NCI-H187 treated with DMSO at 0.1 percent for 48 hours (cell line): ENCODE measurements at places on chromosomes 7 and 10.

DNA sequence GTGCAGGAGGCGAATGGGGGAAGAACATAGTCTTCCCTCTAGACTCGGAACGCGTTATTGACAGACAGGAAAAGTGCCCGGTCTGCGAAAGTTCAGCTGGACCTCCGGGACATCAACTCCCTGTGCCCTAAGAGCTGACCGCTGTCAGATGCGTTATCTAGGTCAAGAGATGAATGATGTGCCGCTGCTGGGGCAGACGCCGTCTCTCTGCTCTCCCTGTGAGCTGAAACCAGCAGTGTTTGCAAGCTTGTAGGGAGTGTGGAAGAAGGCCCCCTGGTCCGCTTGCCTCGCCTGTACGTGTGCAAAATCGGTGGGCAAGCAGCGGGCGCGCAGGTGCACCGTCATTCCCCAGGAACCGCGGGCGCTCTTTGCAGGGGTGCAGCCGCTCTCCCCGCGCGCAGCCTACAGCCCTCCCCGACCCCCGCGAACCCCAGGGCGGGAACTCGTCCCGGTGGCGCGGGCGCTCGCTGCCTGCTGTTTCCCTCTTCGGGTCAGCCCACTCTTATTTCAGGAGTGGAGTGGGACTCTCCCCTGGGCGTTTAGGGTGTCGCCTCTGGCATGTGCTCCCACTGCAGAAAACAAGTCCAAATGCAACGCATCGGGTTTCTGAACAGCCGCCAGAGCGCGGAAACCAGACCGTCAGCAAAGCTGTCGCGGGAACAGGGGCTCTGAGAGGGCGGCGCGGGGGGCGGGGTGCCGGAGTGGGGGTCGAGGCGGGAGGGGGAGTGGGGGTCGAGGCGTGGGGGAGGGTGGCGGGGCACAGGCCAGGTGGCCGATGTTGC lies 1.8 kb upstream of the PFKFB3 start:
- no peak for DNase-seq

GRCh38 chr10:82558014-82558607 lies 683.1 kb downstream of the NRG3 start:
- DNase-seq, result no peak

GRCh38 chr7:148811892-148812291 lies 72.2 kb downstream of the EZH2 start:
- no peak for DNase-seq

DNA sequence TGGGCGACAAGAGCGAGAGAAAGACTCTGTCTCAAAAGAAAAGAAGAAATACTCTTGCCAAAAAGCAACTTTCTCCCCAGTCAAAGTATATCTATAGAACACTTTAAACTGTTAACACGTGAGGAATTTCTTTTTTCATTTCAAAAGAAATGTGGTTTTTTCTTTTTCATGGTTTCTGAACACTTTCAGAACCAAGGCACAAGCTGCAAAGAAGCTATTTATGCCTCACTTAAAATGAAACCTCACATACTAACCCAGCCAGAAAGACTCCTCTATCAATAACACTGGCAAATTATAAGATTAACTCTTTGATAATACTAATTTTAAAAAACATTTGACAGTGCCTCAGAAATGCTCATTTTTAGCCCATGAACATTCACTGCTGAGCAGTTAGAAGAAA lies 20.9 kb downstream of the TBX20 start:
- DNase-seq, result no peak

DNA sequence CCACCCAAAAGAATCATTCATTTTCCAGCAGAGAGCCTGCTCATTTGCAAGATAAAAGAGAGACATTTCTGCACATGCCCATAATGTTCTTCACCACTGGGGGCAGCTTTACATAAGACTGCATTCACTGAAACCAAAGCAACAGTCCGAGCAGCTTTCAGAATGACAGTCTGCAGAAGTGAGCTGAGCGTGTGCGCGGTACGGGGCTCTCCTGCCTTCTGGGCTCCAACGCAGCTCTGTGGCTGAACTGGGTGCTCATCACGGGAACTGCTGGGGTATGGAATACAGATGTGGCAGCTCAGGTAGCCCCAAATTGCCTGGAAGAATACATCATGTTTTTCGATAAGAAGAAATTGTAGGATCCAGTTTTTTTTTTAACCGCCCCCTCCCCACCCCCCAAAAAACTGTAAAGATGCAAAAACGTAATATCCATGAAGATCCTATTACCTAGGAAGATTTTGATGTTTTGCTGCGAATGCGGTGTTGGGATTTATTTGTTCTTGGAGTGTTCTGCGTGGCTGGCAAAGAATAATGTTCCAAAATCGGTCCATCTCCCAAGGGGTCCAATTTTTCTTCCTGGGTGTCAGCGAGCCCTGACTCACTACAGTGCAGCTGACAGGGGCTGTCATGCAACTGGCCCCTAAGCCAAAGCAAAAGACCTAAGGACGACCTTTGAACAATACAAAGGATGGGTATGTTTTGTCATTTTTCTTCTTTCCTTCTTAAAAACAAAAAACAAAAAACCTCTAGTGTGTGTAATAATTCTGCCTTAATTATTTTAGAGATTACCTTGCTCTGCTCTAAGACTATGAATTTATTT lies at the start of gene LRRTM3:
LRRTM3 (plus strand) TSS at position 141 of the 820 bp plus-strand sequence.
- DNase-seq, result no peak

- no peak for DNase-seq
These were observed 828.7 kb upstream of the LRRN3 start for GRCh38 chr7:110262251-110262650.

DNA sequence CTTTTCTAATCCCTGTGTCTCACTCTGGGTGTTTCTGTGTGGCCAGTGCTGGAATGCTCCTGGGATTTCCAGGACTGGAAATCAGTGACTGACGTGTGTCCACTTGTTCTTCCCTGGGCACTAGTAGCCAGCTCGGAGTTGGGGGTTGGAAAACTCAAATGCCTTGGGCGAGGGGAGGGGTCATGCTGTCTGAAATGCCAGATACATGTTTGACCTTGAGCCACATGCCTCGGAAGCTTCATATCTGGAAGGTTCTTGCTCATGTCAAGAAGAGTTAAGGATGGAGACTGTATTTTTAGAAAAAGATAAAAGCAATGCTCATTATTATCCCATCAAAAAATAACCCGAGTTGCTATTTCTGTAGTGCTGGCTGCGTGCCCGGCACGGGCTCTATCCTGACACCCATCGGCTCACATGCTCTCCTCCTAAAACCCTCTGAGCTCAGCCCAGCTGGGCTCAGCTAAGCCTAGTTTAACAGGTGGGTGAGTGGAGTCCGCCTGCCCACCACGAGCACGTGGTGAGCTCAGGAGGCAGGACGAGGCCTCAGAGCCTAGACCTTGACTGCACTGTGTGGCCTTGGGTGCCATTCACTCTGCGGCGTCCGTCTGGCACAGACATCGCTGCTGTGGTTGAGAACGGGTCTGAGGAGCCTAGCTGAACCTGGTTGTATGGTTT lies 6.4 kb downstream of the DPYSL4 start:
- DNase-seq, result no peak

- DNase-seq, result no peak
These were observed 6.6 kb downstream of the ADCYAP1R1 start for GRCh38 chr7:31058688-31059087.

GRCh38 chr7:113087071-113087998 lies 708 bp upstream of the GPR85 start:
- no peak for DNase-seq

DNA sequence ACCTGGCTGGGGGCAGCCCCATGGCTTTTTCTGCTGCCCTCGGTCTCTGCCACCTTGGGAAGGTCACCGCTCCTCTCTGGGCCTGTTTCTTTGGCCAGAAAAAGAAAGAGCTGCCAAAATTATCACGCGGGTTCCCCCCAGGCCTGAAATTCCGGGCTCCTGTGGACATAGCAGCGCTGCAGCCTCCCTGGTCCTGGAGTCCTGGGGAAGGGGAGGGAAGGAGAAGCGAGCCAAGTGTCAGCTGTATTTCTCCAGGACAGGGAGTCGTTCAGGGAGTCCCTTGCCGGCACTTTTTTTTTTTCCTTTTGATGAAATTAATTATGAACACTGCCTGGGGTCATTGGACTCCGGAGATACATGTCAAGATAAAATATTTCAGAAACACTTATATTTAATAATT lies 152.3 kb upstream of the GPR26 start:
- DNase-seq, result no peak

GRCh38 chr10:78602201-78602932 lies 466.4 kb upstream of the ZMIZ1 start:
- no peak for DNase-seq

DNA sequence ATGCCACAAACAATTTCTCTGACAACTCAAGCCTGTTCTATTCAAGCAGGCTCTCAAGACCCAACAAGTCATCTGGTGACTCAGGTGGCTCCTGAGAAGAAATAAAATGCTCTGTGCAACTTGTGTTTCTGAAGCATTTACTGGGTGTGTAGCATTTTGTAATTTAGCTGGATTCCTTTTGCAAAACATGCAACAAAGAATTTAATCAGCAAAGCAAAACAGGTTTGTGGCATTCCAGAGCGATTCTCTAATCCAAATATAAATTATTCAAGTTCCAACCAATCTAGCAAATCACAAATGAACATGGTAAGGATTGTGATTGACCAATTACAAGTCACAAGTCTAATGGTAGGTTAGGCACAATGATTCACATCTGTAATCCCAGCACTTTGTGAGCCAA lies 39.8 kb upstream of the C10orf67 start:
- DNase-seq, result no peak

GRCh38 chr7:129452589-129453231 lies 18.5 kb downstream of the STRIP2 start:
- DNase-seq, result no peak

DNA sequence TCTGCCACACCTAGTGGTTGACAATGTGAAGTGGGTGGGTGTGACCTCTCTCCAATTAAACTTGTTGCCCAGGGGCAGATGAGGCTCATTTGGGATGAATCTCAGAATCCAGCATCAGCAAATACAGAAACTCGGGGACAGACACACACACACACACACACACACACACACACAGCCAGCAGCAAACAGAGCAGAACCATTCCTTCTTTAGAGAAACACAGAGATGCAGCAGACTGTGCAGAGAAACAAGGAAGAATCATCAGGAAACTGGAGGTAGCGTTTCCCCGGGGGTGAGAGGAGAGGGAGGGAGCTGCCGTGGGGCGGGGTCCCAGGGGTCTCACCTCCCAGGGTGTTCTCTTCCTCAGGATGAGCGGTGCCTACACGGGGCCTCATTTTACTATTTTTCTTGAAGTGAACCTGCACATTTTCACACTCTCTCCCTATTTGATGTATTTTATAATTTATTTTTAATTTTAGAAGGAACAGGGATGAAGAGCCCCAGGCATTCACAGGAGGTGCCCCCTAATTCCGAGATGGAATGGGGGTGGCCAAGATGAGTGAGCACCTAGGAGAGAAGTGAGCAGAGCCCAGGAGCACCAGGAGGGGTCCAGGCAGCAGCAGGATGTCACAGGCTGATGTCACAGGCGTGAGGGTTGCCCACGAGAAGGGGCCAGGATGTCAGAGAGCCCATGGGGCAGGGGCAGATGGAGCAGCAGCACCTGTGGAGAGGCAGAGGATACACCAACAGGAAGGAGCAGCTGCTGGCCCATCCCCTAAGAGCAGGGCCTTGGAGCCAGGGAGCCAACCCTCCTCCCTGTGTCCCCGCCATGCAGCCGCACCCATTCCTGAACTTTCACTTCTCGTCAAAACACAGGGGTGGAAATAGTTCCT lies 85.3 kb upstream of the PPP2R2D start:
- no peak for DNase-seq

DNA sequence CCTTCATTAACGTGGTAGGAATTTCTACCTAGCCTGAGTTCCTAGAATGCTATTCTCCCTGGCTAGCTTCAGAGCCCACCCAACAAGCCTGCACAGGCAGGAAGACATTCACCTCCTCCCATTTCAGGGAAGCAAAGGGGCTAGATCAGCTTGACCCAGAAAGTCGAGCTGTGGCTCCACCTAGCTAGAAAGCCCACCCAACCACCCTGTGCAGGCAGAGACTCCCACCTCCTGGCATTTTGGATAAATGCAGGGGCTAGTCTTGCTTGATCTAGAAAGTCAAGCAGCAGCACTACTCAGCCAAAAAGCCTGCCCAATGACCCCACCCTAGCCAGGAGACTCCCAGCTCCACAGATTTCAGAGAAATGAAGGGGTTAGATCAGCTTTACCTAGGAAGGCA lies 479.5 kb downstream of the SDK1 start:
- DNase-seq, result no peak

DNA sequence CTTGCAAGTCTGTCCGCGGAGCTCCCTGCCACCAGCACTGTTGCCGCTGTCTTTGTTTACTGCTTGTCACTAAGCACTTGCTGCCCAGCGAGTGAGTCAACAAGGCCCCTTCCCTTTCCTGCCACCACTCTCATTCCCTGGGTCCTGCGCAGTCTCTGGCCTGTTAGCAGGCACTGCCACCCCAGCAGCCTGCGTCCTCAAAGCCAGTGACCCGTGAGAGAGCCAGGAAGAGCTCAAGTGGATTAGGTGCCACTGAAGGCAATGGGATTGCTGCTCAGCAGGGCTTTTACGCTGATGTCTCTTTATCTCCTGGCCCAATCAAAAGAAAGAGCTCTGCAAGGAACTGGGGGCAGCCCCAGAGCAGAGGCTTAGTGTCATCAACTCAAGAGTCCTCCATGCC lies at the start of gene FRMPD2:
FRMPD2 (minus strand) TSS at position 61 of the 400 bp plus-strand sequence. CDS start 129 bp downstream, outside the sequence.
- no peak for DNase-seq

GRCh38 chr10:96450529-96451207 lies 63.1 kb downstream of the TLL2 start:
- DNase-seq, result no peak

- no peak for DNase-seq
These were observed 137.6 kb upstream of the MAGI2 start for GRCh38 chr7:79590916-79591623.

GRCh38 chr10:26858707-26859034 lies 2.1 kb downstream of the ABI1 start:
- no peak for DNase-seq

DNA sequence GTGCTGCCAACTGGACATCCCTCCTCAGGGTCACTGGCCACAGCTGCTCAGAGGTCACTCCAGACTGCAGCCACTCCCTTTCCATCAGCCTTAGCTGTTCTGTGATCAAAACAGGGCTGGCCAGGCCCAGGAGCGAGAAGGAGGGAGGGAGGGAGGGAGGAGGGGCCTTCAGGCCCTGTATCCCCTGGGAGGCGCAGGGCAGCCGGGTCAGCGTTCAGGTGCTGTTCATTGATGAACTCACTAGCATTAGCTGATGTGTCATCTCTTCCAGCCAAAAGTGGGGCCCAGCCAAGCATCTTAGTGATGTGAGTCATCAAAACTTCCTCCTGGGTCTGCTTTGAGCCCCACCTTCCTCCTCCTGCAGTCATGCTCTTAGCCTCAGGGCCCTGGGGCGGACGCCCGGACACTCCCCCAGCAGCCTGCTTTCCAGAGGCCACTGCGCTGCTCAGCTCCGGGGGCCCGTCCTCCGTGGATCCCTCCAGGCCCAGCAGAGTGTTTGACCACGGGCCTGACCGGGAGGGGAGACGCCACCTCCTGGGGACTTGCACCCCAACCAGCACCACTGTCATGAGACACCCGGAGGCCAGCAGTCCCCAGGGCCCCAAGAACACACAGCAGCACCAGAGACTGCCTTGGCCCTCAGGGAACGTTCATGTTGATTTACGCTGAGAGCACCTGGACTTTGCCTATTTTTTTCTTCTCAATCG lies 149.2 kb downstream of the PRKAG2 start:
- DNase-seq, result no peak

GRCh38 chr7:66277492-66277891 lies 72.4 kb downstream of the TPST1 start:
- DNase-seq, result no peak
